ENCODE measurements at places on chromosomes 3 and 15. TPM values are rescaled to one million over a fixed set of nuclear protein-coding genes. Genes with fewer than 3 reads are reported as not detected.

GRCh38 chr3:182464513-182465145 is 328.7 kb upstream of the ATP11B start:
- DNase-seq, result peak; percentile 24

- DNase-seq, result no peak
Measured at GRCh38 chr15:92361321-92362000, 32.2 kb upstream of the ST8SIA2 start.

DNA sequence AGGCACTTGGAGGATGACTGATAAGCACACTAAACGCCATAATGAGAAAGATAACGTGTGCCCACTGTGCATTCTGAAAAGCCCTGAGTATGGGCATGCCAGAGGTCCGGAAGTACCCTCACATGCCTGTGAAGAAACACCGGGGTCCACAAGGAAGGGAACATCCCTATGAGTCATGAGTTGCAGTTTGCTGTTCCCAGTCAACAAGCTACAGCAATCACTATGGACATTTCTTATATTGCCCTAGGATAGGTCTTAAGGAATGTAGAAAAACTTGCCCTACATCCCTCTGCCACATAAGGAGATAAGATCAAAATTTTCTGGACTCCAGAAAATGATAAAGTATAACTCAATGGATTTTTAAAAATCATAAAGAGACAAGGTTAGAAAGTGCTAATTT is 9.9 kb downstream of the MB21D2 start:
- peak; percentile 45 for DNase-seq

DNA sequence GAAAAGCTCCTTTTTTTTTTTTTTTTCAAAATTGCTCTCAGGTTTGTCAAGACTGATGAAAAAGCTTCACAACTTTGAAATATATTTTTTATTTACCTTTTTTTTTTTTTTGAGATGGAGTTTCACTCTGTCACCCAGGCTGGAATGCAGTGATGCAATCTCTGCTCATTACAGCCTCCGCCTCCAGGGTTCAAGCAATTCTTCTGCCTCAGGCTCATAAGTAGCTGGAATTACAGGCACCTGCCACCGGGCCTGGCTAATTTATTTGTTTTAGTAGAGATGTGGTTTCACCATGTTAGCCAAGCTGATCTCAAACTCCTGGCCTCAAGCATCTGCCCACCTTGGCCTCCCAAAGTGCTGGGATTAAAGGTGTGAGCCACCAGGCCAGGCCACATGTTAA is 1515.0 kb downstream of the OTOL1 start:
- DNase-seq, result no peak

DNA sequence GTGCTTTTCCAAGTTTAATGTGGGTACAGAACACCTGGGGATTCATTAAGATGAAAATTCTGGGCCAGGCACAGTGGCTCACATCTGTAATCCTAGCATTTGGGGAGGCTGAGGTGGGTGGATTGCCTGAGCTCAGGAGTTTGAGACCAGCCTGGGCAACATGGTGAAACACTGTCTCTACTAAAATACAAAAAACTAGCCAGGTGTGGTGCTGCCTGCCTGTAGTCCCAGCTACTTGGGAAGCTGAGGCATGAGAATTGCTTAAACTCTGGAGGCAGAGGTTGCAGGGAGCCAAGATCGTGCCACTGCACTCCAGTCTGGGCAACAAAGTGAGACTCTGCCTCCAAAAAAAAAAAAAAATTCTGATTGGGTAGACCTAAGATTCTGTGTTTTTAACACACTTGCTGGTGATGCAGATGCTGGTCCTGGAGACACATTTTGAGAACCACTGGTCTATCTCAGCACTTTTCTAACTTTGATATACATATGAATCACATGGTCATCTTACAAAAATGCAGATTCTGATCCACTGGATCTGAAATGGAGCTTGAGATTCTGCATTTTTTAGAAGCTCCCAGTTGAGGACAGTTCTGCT is 223.8 kb upstream of the SATB1 start:
- no peak for DNase-seq

DNA sequence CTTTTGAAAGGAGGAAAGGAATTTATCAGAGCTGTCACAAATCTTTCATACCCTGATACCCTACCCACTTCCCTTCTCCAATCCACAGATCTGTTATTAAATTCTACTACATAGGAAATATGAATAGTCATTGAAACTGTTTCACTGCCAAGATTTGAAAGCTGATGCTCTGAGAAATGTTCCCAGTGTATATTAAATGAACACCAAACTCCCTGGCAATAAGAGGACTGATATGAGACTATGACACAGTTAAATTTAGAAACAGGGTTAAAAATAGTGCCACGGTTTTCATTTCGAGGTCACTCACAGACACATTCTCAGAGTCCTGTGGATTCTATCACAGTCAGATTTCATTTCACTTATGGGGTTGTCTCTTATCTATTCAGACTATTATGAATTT is 27.2 kb upstream of the GBE1 start:
- no peak for DNase-seq

- no peak for DNase-seq
Measured at GRCh38 chr15:52370010-52370409, 74.4 kb upstream of the MYO5C start.

DNA sequence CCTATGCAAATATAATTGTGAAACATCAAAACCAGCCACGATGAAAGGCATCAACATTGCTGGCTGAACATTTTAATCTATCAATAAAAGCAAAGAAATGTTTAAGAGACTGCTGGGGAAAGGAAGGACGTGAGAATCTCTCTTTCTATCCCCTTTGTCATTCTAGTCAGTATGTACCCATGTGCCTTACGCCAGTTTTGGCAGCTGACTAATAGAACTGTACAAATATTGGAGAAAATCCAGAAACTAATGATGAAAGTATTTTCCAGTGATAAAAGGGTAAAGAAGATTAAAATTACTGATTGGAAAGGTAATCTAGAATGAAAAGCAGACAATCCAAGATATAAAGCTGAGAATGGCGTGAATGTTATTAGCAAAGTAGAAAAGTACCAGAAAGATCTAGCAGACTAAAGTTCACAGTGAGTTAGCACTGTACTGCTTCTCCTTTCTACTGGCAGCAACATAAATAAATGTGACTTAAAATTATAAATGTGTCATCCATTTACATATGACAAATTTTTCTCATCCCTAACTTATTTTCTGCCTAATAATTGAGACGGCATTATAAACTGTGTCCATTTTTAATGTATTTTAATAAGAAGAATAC is 401.9 kb upstream of the CNTN4 start:
- DNase-seq, result no peak

DNA sequence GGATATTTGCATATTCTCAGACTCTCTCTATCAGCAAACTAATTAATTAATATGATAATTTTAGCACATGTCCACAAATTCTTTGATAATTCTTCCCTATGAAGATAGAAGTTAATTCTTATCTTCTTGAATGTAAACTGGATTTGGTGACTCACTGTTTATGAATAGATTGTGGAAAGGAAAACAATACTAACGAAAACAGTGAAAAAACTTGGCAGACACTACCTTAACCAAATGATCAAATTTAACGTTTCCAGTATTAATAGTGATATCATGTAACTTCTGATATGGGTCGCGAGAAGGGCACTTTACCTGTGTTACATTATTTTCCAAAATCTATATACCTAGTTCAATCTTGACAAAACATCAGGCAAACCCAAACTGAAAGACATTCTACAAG is 401.0 kb downstream of the SI start:
- no peak for DNase-seq

GRCh38 chr3:114418724-114419543 is 125.1 kb downstream of the TIGIT start:
- DNase-seq, result peak; percentile 73

DNA sequence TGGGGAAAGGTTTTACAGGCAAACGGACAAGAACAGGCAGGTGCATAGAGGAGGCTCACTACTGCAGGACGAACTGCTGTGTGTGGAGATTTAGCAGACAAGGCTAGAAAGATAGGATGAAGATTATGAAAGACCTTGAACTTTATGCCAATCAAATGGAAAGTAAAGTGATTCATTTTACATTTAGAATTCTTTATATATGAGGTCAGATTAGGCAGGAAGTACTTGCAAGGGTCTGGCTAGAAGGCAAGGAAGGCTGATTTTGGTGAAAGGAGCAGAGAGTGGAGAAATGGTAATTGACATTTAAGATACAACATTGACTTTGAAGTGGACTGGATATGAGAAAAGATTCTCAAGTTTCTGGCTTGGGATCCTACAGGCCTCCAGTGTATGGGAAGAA is 33.6 kb downstream of the PLSCR4 start:
- no peak for DNase-seq

GRCh38 chr15:92884436-92885223 is 15.5 kb upstream of the CHD2 start:
- DNase-seq, result no peak

Gene AGTR1
- 10.9 TPM for polyA plus RNA-seq

Gene ARID3B
- polyA plus RNA-seq, result 15.7 TPM

Gene FAM81A
- polyA plus RNA-seq, result 0.85 TPM

Measured in hepatocyte (in vitro differentiated cells).